NCI-H510A treated with DMSO at 0.1 percent for 48 hours (cell line): ENCODE measurements at places on chromosomes 3 and 15.

GRCh38 chr15:99982662-99983061 lies 249.4 kb upstream of the LYSMD4 start:
- no peak for DNase-seq

DNA sequence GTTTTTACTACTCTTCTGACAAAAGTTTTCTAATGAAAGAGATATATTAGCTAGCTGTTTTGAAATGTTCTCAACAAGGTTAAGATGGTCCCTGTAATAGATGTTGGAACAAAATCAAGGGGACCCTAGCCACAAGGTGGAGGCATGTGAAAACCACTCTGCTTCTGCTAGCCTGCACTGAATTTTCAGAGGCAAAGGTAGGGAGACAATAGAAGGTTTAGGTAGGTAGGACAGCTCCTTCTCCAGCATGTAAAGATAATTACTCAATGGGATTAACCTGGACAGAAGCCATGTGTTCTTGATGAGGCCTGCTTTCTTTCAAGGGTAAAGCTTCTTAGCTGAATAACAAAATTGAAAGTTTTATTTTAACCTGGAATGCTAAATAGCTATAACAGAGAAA lies 333.5 kb downstream of the LSAMP start:
- no peak for DNase-seq

DNA sequence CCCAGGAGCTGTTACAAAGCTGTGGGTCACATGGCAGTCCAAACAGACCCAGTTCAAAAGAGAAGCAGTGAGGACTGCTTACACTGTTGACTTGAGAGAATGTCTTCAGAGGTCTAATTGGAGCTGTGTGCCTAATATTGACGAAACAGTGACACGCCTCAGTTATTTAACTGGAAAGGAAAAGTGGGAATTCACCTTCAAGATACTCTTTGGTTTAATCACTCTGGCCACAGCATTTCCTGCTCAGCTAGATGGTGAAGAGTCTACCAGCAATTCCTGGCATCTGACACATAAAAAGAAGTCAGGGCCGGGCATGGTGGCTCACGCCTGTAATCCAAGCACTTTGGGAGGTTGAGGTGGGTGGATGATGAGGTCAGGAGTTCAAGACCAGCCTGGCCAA lies 326.4 kb downstream of the SV2B start:
- DNase-seq, result no peak

- DNase-seq, result no peak
These were observed 396.0 kb upstream of the C2CD4B start for GRCh38 chr15:62561059-62561519.

GRCh38 chr3:150410311-150411105 lies 2.4 kb downstream of the TSC22D2 start:
- DNase-seq, result peak; percentile 20

DNA sequence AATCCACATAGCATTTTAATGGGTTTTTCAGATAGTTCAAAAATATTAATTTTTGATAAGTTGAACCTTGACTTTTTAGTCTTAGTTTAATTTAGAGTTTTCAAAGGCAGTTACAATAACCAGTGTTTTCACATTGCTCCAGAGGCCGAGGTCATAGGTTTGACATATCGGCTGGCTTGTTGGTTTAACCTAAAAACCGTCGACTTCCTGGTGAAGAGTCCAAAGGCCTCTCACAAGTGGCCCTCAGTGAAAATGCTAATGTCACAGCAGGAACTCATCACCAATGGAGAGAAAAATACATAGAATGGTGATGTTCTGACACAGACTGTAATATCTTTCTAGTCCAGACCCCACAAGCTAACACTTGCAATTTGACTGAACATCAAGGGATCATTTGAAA lies 642.3 kb downstream of the PLOD2 start:
- DNase-seq, result peak; percentile 31

- no peak for DNase-seq
These were observed 24.9 kb upstream of the GLCE start for GRCh38 chr15:69135499-69135898.

- peak; percentile 29 for DNase-seq
These were observed 26.0 kb upstream of the MAGEF1 start for GRCh38 chr3:184737641-184738505.

DNA sequence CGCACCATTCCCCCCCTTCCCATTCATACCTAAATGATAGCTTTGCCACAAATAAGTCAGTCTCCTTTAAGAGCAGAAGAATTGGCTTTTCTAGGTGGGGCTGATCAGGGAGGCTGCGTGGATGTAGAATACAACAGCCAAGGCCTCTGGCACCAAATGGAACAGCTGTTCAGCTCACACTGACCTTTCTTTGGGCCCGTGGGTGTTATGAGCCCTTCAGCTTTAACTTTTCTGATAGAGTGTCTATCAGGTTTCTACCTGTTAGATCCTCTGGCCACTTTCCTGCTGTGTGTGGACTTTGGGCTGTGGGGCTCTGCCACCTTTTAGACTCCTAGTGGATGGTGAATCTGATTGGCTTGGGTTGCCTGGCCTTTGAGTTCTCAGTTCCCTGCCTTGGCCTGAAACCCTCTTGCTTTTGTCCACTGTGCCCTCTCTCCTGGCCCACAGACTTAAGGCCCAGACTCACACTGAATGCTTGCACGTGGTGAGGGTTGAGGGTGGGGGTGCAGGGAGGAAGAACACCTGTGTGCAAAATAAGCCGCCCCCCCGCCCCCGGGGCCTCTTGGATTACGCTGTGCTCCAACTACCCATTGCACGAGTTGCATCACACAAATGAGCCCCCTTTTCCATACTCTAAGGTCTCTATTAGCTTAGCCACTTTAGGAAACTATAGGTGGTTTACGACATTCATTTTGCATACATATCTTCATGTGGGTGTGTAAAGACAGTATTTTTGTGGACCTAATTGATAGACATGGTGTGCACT lies 1.3 kb upstream of the RFX7 start:
- no peak for DNase-seq

GRCh38 chr15:52419494-52419893 lies 109.2 kb downstream of the MYO5A start:
- no peak for DNase-seq

DNA sequence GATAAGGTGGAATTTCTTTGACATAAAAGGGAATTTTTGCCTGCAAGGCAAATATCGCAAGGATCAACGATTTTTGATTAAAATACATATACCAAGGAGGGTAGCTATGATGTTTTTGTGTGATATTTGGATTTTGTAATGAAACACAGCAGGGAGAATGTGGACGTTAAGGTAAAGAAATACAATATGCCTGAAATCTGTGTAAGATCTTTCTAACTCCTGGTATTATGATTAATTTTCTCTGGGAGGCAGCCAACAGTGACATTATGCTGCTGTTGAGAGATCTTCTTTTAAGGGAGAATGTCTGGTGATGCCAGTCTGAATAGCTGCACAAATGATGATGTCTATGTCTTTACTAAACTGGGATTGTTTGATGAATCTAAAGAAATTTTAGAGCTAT lies 972.2 kb downstream of the SQOR start:
- DNase-seq, result no peak

DNA sequence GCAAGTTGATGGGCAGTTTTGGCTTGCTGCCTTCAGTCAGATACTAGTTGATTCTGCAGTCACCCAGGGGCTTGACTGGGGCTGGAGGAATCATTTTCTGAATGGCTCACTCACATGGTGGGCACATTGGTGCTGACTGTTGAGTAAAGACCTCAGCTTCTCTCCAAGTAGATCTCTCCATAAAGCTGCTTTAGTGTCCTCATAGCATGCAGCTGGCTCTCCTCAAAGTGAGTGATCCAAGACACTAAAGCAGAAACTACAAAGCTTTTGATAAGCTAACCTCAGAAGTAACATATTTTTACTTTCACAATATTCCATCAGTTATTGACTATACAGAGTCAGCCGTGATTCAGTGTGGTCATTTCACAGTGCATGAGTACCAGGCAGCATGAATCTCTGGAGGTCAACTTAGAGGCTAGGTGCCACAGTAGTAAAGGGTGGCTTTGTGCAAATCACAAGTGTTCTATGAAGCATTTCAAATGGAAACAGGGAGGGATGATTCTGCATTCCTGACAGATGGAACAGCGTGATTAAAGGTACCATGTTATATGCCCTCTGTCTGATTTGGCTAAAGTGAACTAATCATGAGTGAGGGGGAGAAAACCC lies 24.3 kb upstream of the ATP8B4 start:
- no peak for DNase-seq

- DNase-seq, result peak; percentile 58
These were observed 114.3 kb upstream of the ARHGEF3 start for GRCh38 chr3:56915966-56916586.

DNA sequence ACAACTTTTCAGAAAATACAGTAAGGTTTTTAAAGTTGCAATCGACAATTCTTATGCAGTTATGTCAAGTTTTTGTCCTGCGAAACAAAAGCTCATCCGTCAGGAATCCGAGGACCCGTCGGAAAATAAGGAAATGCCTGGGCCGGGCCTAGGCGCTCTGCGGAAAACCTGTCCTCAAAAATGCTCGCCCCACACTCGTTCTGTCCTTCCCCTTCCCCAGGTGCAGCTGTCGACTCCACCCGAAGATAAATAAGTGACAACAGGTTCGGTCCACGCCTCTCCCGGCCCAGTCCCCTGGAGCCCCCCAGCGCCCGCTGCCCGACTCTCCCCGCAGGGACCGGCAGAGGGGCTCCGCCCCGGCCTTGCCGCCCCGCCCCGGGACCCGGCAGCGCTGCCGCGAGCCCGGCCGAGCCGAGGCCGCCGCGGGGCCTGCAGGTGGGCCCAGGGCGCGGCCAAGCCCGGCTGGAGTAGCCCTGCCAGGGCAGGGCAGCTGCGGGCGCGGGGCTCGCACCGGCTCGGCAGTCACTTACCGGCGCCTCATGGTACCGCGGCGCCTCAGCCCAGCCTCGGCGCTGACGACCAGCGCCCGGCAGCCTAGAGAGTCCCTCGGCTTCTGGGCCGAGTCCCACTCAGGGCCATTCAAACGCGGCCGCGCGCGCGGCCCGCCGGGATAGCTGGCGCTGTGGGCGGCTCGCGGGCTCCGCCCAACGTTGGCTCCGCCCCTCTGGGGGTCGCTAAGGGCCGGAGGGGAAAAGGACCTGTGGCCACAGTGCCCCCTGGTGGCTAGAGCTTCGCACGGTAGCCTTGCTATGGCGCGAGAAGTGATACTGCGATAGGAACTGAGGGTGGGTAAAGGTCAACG lies at the start of gene KATNBL1:
KATNBL1 (minus strand) TSS at position 676 of the 862 bp plus-strand sequence. CDS start 46,420 bp downstream, outside the sequence.
- DNase-seq, result peak; percentile 86

GRCh38 chr3:99760629-99761028 lies 57.0 kb upstream of the CMSS1 start:
- DNase-seq, result no peak

DNA sequence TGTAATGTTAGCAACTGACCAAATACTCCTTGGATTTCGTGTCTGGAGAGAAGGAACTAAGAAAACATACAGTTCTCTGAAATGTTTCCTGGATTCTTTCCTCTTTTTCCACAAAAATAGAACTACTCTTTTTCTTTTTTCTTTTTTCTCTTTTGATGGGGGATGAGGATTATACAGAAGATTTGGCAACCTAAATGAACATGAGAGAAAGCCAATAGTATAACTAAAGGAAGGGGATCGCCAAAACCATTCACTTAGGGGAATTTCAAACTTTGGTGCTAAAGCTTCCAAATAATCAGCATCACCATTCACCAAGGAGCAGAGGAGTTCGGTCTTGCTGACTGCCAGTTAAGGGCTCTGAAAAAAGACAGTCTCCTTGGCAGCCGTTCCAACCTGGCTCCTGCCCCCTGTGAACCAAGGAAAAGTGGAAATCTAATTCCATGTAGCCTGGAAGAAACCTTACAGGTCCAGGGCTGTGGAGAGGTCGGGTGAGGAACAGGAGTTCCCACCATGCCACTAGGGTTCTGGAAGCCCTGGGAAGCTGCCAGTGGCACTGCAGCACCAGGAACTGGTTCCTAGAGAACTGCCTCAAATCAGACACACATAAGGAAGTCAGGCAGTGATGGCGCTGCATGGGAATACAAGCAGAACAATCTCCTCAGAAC lies 176.9 kb downstream of the TNIK start:
- DNase-seq, result no peak

DNA sequence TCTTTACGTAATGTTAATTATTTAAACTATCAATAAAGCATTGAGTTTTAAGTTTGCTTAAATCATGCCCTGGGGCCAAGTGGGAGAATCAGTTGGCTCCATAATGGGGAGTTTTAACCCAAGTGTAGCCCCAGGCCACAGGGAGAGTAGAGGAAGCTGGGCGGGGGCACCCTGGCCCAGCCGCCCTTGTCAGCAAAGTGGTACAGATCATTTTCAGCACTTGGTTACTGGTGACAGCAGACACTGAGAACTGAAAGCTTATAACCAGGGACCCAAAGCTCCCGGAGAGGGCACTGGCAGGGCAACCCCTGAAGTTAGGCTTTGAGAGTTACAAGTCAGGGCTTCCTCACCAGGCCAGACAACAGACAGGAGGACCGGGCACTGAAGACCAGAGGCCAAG lies 90.6 kb downstream of the SEMA5B start:
- DNase-seq, result no peak

DNA sequence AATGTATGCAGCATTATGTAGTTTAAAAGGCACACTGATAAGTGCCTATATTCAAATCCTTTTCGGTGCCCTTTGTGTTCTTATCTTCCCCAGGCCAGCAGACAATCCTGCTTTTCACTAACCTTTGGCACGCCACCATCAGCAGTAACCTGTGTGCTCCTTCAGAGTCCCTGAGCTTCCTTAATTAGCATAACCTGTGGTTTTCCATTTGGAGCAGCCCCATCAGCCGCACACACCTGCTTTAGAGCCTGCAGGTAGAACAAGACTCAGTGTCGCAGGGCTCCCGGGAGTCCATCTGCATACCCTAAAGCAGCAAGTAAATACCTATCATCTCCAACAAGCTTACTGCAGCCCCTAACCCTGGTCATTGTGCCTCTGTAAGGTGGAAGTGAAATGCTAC lies 755.1 kb downstream of the ROBO2 start:
- peak; percentile 39 for DNase-seq

GRCh38 chr3:13598926-13599886 lies 50.3 kb downstream of the FBLN2 start:
- no peak for DNase-seq

- DNase-seq, result peak; percentile 6
These were observed 24.6 kb downstream of the EBLN2 start for GRCh38 chr3:73086071-73086494.

GRCh38 chr3:7371693-7372572 lies 511.0 kb downstream of the GRM7 start:
- no peak for DNase-seq

GRCh38 chr3:94609908-94610307 lies 547.0 kb downstream of the NSUN3 start:
- no peak for DNase-seq

DNA sequence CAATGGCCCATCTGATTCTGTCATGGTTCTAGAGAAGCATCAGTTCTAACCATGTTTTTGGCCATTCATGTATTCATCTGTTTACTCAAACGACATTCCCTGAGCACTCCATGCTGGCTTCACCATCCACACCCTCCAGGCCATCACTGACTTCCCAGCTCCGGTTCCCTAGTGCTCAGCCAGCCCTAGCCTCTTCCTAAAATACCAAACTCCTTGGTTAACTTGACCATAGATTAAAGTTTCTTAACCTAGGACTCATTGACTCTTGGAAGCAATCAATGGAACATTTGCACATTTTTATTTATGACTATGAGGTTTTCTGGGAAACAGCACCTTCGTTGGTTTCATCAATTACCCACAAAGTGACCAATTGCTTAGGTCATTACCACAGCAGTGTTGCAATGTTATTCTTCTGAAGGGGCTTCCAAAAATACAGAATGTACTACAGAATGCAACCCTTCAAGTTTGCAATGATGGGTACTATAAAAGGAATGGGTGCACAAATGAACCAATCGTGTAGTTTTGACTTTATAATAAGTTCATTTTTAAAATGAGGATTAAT lies 27.2 kb upstream of the SLC25A36 start:
- DNase-seq, result no peak
